ENCODE measurements at places on chromosomes 7 and 10.

- DNase-seq, result no peak
These were observed 576.9 kb upstream of the GHITM start for GRCh38 chr10:83562381-83562780.

GRCh38 chr10:60799971-60800650 lies 21.8 kb downstream of the CDK1 start:
- DNase-seq, result no peak

DNA sequence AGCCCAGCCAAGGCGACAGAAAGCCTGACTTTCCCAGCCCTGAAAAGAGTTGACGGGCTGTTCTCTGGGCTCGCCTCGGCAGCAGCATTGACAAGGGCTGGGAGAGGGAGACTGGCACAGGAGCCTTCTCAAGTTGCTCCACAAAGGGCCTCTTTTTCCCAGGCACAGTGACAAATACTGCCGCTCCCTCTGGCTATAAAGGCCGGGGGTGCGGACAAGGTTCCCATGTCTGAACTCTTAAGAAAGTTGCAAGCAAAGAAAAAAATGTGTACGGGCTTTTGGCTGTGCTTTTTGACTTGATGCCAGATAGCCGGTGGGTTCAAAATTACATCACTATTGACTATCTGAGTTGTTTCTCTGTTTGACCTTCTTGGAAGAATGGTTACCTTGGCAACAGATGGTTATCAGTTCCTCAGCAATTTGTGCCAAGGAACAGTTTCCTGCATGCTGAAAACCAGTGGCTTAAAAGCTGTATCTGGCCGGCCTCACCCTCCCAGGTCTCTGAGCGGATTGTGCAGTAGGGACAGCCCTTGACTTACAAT lies 115.9 kb upstream of the EEPD1 start:
- peak; percentile 36 for DNase-seq

DNA sequence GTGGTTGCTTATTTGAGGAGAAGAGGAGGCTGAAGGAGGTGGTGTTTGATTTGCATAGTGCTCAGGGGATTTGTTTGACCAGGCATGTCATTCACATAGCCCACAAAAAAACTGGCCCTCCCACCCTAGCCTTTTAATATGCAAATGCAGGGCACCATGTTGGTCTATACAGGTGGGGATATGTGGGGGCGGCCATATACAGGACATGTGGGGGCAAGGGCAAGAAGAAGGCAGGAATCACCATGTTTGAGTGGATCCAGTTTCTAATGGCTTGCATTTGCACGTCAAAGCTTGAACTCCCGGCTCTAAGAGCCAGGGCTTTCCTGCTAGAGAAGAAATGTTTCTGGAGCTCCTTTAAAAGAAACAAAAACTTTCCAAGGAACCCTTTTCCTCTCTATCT lies 541.0 kb downstream of the ZWINT start:
- DNase-seq, result no peak

- no peak for DNase-seq
These were observed 241.5 kb upstream of the PTER start for GRCh38 chr10:16195178-16195769.

GRCh38 chr10:7580520-7580919 lies 86.2 kb downstream of the ITIH5 start:
- no peak for DNase-seq
